ENCODE measurements at places on chromosomes 6 and 20. TPM values are rescaled to one million over a fixed set of nuclear protein-coding genes. Genes with fewer than 3 reads are reported as not detected.

GRCh38 chr6:130577178-130577919, 211.5 kb downstream of the TMEM200A start:
- no peak for DNase-seq

DNA sequence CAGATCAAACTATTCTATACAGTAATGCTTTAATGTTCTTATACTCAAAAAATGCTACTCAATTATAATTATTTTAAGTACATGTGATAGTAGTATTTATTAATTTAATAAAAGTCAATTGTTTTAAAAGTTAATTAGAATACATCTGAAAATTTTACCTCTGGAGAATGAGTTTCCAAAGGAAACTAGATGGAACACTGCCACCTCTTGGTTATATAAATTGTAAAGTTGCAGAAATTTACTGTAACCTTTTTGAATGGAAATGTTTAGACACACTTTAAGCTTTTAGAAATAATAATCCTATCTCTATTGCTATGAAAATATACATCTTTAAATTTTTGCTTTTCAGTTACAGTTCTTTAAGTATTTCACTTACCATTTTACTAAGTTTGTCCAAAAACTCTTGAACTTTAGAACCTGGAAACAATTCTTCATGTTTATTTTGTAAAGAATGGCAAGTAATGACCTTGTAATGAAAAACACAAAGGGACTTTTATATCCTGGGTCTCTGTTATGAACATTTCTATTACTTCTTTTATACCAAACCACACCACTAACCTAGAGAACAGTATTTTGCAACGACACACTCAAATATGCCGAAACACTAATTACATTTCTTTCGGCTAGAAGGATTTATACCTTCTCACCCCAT, 10.9 kb upstream of the BMP5 start:
- DNase-seq, result peak; percentile 7

DNA sequence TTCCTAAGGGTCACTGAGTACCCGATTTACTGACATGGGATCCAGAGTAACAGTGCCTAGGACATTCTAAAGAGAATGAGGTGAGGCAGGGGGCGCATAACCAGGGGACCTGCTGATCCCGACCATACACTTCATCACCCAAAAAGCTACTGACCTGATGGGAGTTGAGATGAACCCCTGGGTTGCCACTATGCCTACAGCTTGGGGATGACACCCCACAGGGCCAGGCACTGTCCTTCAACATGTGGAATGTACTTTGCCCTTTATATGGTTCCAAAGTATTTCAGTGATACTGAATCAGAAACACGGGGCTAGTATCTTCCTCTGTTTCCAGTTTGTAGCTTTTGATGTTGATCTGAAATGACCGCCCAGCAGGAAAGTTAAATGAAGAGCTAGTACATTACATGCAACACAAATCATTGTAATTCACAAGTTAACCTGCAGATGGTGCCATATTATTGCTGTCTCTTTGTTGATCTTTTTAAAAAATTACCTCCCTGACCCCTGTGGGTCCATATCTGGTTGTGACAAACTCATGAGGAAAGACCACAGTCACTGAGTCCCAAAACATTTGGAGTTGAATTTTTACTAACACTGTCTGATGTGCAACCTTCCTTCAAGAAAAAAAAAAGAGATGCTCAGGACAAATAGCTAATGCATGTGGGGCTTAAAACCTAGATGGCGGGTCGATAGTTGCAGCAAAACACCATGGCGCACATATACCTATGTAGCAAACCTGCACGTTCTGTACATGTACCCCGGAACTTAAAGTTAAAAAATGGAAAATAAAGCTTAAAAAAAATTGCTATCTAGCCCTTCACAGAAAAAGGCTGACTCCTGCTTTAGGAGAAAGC, 42.7 kb upstream of the GCNT2 start:
- DNase-seq, result peak; percentile 52

GRCh38 chr6:149990212-149990660, 26.5 kb downstream of the ULBP1 start:
- DNase-seq, result no peak

GRCh38 chr20:52219441-52219840, 27.9 kb upstream of the ZFP64 start:
- no peak for DNase-seq

GRCh38 chr6:158161566-158162254, 6.4 kb downstream of the SERAC1 start:
- no peak for DNase-seq

DNA sequence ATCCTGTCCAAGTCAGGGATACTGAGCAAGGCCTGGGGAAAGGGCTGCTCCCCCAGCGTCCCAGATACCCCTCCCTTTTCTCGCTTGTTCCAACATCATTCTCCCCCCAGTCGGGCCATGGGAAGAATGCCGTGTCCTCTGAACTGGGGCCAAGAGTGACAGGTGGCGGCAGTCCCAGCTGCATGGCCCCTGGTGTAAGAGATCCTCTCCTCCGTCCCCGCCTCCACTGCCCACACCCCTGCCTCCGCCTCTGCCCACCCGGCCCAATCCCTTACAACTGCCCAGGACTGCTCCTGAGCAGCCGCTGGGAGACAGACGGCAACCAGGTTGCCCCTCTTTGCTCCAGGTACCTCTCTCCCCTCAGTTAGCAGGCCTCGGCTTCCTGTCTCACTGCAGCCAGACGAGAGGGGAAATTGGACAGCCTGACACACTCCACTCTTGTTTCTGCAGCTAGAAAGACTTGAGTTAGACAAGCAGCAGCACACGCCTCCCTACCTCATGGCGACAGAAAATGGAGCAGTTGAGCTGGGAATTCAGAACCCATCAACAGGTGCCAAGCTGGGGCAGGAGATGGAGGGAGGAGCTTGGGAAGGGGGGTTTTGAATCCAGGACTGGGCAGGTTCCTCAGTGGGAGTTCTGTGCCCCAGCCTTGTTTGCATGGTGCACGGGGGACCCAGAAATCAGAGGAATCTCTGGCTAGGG, at the start of gene MYLK2:
MYLK2 (plus strand) TSS at position 274 of the 702 bp plus-strand sequence; CDS start at position 499, 225 bp downstream.
- DNase-seq, result no peak

DNA sequence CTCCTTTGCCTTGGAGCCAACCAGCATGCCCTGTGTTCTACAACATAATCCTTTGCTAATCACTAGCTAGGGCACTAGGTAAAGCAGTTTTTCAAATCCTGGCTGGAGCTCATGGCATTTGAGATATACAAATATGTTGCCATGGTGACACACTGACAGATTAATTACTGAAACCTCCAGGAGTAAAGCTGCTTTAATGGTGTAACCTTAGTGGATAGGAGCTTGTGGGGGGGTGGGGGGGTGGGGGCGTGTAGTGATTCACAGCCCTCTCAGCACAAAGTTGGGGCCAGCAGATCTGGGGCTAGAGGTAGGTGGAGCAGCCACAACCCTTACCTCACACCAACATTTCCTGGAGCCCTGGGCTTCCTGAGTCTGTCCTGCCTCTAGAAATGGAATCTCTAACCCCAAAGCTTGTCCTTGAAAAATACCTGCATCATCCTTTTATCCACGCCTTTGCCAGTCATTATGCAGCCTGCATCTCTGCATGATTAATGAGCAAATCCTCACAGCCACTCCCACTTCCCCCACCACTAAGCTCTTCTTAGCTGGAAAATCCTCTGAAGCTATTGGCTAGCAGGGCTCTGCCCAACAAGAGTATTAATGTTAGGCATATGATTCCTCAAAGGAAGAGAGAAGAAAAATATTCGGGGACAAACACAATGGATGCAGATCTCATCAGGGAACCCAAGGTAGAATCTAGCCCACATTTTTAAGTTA, 84.5 kb upstream of the PRND start:
- DNase-seq, result no peak

DNA sequence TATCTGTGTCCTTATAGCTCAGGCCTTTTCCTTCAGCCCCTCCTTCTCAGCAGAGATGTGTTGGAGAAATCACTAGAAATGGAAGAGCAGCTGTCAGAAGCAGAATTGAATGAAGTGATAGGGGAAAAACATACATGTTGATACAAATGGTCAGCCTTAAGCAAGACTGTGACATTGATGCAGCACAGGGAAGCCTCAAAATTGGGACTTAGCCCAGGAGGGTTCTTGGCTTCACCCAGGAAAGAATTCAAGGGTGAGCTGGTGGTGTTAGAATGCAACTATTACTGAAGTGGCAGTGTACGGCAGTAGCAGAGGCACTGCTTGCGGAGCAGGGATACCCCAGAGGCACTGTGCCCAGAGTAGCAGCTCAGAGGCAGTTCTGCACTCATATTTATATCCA, 8.0 kb upstream of the KIF16B start:
- no peak for DNase-seq

GRCh38 chr6:143804835-143805239, 38.3 kb upstream of the LTV1 start:
- no peak for DNase-seq

- DNase-seq, result no peak
Measured at GRCh38 chr6:44422531-44422930, 35.0 kb downstream of the CDC5L start.

- no peak for DNase-seq
Measured at GRCh38 chr6:134797400-134798113, 152.3 kb downstream of the ALDH8A1 start.

DNA sequence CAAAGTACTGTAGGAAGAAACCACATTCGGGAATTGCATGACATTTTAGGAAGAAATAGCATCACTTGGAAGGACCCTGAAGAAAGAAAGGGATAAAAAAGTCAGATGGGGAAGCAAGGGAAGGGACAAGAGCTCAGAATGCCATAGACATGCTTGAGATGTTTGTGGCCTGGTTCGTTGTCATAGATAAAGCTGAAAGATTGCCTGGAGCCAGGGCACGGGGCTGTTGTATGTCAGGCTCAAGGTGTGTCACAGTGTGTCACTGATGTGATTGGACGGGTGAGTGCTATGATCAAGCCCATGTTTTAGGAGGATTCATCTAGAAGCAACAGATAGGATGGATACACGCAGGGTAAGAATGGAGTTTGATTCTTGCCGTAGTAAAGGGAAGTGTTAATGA, 216.2 kb upstream of the SOX4 start:
- DNase-seq, result no peak

DNA sequence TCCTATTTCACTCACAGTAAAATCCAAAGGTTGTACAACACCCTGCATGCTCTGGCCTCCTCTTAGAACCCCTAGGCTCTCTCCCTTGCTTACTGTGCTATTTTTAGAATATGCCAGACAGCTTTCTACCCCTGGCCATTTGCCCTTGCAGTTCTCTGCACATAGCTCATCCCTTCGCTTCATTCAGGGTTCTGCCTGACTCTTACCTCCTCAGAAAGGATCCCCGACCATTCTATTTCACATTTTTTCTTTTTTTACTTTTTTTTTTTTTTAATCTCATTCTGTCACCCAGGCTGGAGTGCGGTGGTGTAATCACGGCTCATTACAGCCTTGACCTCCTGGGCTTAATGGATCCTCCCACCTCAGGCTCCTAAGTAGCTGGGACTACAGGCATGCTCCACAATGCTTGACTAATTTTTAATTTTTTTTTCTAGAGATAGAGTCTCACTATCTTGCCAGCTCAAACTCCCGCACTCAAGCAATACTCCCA, 33.6 kb downstream of the COMMD7 start:
- DNase-seq, result peak; percentile 19

DNA sequence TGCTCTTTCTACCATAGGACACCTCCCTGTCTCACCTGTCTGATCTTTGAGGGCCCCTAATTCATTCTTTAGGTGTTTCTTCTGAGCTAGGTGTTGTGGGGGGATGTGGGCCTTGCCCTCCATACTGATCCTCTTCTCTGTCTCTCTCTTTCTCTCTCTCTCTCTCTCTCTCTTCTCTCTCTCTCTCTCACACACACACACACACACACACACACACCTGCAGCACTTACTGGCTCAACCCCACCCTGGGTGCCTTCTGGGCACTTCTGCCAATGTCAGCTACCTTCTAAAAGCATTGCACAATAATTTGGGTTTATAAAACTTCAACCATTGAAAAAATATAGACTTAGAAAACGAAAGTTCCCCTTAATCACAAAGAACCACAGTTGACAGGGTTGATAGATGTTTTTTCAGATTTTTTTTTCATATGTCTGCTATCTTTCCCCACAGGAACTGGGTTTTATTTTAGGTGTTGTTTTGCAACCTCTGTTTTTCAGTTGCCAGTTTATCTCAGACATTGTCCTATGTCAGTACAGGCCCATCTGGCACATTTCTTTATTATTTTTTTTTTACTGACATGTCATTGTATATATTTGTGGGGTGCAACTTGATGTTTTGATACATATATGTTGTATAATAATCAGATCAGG, 28.1 kb downstream of the PKIG start:
- no peak for DNase-seq

DNA sequence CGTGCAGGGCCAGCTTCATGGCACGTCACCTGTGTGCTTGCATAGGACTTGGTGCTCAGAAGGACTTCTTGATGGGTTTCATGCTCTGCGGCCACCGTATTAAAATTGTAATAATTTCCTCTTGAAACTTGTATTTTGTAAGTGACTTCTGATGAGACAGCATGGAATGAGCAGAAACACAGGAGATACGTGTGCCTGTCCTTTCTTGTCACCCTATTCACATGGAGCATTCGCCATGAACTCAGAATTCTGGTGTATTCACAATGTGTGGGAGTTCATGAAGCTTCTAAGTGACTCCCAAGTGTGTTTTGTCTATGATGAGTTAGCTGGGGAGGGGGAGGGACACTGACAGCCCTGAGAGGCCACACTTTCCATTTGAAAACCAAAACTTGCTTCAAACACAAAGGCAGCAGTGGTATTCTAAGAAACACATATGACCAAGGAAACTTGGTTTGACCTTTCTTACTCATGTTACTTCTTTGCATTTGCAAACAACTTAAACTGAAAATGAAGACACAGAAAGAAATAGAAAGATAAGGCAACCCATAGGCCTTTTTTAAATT, 92.1 kb upstream of the NEDD9 start:
- DNase-seq, result no peak

- DNase-seq, result peak; percentile 78
Measured at GRCh38 chr6:113970805-113971676, at the start of gene HDAC2. TSS of gene HDAC2 (minus strand) at chr6:113971148. CDS start at chr6:113970908, 240 bp downstream.

Gene OLIG3
- not detected for total RNA-seq

Gene BMP5
- total RNA-seq, result 1.0 TPM

Gene THEMIS
- not detected for total RNA-seq

Gene PAX1
- not detected for total RNA-seq

Gene ADAM33
- 37.2 TPM for total RNA-seq

Gene CST5
- total RNA-seq, result not detected

Gene SULF2
- 9.6 TPM for total RNA-seq

Gene IBTK
- total RNA-seq, result 66.9 TPM

Gene PSORS1C1
- 0.66 TPM for total RNA-seq

Gene SLC35D3
- total RNA-seq, result not detected

Gene TCP1
- total RNA-seq, result 231 TPM

Gene HSPA12B
- total RNA-seq, result 0.17 TPM

Gene INSM1
- total RNA-seq, result not detected

Data from fibroblast of lung (primary cell).